Muscle of back (tissue), 13 donors: ENCODE measurements at places on chromosomes 6 and 20. TPM values are rescaled to one million over a fixed set of nuclear protein-coding genes. Genes with fewer than 3 reads are reported as not detected.
A peak's percentile ranks its signal among the peaks of the same experiment; 100 is the strongest.

DNA sequence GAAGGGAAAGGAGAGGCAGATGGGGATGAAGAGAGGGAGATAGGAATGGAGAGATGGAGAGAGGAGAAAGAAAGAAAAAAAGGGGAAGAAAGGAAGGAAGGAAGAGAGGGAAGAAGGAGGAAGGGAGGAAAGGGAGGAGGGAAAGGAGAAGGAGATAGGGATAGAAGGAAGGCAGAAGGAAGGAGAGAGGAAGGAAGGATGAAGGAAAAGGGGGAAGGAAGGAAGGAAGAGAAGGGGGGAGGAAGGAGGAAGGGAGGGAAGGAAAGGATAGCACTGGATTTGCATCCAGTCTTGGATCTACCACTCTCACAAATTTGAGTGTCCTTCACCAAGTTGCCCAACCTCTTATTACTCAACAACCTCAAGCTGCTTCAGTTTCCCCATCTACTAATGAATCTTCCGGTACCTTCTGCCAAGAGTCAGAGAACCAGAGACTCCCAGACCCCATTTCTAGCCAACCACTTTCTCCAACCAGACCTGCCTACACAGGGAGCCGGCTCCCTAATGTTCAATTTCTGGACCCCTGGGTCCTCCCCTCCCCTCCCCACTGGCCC is 79.7 kb upstream of the FOXP4 start:
- no peak for DNase-seq

- no peak for DNase-seq
These were observed 178.1 kb downstream of the BACH2 start for GRCh38 chr6:90118581-90118980.

GRCh38 chr6:87115402-87116135 is 20.7 kb upstream of the CGA start:
- no peak for DNase-seq

DNA sequence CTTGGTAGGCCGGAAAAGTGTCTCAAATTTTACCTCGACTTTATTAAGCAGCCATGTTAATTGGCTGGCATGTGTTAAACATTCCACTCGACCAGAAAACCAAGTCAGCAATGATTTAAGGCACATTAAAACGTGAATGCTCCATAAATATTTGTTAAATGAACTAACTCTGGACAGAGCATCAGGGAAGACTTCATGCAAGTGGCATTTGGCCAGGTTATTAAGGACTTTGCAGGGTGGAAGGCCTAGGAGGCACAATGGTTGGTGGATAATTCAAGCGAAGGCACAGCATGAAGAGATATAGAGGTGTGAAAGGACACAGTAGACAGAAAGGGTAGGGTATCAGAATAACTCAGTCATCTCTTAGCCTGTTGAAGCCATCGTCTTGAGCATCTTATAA is 23.0 kb downstream of the ELOVL5 start:
- DNase-seq: no peak

GRCh38 chr6:118984342-118984741 is 49.4 kb upstream of the MCM9 start:
- no peak for DNase-seq

DNA sequence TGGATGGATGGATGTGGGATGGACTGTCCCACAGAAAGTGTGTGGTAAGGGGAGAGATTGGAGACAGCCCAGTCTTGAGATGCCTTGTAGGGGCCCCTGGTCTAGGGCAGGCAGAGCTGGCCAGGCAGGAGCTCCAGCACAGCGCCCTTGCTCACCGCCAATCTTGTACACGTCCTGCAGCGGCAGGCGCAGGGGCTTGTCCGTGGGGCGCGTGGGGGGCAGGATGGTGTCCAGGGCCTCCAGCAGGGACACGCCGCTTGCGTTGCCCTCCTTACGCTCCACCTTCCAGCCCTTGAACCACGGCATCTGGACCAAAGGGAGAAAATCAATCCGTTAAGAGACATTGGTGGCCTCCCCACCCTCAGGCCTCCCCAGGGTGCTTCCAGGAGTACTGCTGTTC is 5.9 kb downstream of the EEF1A2 start:
- DNase-seq: no peak

DNA sequence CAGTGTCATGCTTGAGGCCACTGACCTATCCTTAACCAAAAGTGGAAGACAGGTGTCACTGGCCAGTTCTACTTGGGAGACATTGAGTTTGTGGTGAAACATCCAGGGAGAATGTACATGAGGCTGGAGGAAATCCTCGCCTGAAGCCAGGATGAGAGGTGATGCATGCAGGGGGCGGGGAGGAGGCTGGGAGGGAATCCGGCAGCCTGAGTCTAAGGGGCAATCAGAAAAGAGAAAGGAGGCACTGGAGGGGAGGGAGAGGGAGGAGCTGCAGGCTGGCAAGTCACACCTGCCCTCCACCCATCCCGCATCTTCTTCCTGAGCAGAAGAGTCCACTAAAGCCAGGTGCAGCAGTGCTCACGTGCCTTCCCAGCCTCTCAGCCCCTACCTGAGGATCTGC is 14.9 kb upstream of the DDO start:
- no peak for DNase-seq

DNA sequence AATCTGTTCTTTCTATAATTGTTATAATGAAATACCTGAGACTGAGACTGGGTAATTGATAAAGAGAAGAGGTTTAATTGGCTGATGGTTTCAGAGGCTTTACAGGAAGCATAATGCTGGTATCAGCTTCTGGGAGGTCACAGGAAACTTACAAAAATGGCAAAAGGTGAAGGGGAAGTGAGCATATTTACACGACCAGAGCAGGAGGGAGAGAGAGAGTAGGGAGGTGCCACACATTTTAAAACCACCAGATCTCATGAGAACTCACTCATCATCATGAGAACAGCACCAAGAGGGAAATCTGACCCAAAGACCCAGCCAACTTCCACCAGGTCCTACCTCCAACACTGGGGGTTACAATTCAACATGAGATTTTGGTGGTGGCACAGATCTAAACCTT is 2.6 kb upstream of the SIRPB1 start:
- DNase-seq: no peak

- DNase-seq: no peak
These were observed 987.0 kb upstream of the MAP3K7 start for GRCh38 chr6:91573826-91574416.

GRCh38 chr20:443223-443775 is 19.0 kb downstream of the TBC1D20 start:
- DNase-seq: no peak

Gene OR2J2
- not detected for polyA plus RNA-seq

GRCh38 chr6:10402648-10403311 is 12.1 kb downstream of the TFAP2A start:
- no peak for DNase-seq

DNA sequence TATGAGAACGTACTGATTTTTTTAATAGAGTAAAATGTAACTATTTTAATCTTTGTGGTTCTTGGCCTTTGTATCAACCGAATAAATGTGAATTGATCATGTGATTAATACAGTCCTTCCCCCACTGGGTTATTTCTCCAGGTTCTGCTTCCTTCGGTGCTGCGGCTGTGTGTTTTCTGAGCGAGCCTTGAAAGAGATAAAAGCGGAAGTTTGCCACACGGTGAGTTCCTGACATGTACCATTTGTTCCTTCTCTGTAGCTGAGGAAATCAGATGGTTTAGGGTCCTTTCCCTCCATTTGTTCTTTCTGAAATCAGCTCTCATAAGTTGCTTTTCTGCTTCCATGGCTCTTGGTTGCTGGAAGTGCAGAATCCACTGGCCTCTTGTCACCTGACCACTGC is 15.5 kb downstream of the RTF2 start:
- no peak for DNase-seq

Gene FILIP1
- polyA plus RNA-seq: 40.7 TPM

GRCh38 chr6:78629154-78629721 is 238.1 kb upstream of the IRAK1BP1 start:
- peak; percentile 41 for DNase-seq

GRCh38 chr6:36442671-36443470 is at the start of the genes KCTD20 and PXT1:
TSS of gene KCTD20 (plus strand) at chr6:36443000. CDS start at chr6:36470098, 27,098 bp downstream.
TSS of gene PXT1 (minus strand) at chr6:36442854. CDS start at chr6:36426082, 16,772 bp downstream.
- DNase-seq: peak; percentile 89

- no peak for DNase-seq
These were observed 14.8 kb downstream of the AKAP12 start for GRCh38 chr6:151254451-151255081.

DNA sequence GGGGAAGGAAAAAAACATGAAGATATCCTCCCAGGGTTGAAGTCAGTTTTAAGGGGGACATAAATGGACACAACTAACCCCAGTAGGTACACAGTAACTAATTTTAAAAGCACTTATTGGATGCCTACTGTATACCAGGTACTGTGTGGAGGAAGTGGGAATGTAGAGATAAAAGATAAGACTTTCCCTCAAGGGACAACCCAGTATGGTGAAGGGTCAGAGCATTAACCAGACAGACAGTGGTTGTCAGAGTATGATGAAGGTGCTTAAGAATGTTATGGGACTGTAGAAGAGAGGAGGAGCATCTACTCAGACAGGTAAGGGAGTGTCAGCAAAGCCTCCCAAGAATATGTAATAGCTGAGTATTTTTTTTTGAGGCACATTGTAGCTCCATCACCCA is 906 bp downstream of the ABCF1 start:
- DNase-seq: no peak

GRCh38 chr6:44002067-44002592 is 125.1 kb downstream of the MRPL14 start:
- no peak for DNase-seq

GRCh38 chr6:1015825-1016224 is 296.1 kb upstream of the FOXQ1 start:
- no peak for DNase-seq

Gene LCA5
- polyA plus RNA-seq: 5.4 TPM

Gene ARHGAP40
- not detected for polyA plus RNA-seq

Gene SIGLEC1
- 4.9 TPM for polyA plus RNA-seq
